Coronary artery (tissue), 2 donors: ENCODE measurements at places on chromosomes 3 and 15.

DNA sequence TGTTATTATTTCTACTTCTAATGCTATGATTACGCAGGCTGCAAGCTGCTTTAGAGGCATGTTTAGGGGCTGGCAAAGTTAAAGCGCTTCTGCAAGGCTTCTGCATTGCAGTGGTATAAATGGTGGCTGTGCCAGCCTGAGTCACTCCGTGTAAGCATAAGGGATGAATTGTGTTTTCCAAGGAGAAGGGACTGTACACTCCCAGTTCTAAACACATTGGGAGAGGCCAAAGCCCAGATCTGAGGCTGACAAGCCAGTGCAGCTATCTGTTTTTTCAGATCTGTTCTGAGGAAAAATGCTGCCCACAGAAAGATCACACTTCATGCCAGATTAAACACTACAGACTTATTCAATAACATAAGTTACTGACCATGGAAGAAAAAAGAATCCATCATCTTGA is 83.8 kb downstream of the PRICKLE2 start:
- DNase-seq, result no peak

DNA sequence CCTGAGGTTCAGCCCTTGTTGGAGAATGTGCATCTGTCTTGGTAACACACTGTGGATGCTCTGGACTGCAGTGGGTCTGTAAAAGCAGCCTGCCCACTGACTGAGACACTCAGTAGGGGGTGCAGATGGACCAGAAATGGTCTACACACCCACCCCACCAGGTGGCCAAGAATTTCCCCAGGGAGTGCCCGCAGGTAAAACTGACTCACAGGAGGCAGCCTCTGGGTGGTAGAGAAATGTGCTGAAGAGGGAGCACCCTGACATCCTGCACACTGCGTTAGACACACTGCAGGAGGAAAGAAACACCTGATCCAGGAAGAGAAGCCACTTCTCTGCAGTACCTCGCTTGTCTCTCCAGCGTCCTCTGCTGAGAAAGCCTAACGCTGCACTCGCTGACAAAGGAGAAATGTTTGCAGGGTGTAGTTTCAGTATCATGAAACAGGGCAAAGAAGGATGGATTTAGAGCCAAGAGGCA is 109.5 kb upstream of the ABHD17C start:
- DNase-seq, result no peak

- no peak for DNase-seq
These were observed 197.3 kb upstream of the HES1 start for GRCh38 chr3:193938613-193939012.

- no peak for DNase-seq
These were observed 904.1 kb downstream of the OTOL1 start for GRCh38 chr3:162400697-162401096.

DNA sequence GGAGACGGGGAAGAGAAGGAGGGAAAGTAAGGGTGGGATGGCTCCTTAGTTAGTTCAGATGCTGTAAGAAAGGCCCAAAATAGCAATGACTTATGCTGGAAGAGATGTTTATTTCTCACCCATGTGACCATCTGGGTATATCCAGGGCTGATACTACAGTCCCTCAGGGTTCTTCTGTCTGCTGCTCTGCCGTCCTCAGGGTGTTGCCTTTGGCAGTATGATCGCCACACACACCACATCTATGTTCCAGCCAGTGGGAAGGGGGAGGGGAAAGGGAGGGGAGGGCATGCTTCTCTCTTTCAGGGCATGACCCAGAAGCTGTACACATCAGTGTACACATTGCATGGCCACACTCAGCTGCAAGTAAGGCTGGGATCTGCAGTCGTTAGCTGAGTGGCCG is 10.2 kb downstream of the CD276 start:
- DNase-seq, result no peak

GRCh38 chr15:80978685-80979329 is 10.8 kb downstream of the MESD start:
- DNase-seq, result no peak

DNA sequence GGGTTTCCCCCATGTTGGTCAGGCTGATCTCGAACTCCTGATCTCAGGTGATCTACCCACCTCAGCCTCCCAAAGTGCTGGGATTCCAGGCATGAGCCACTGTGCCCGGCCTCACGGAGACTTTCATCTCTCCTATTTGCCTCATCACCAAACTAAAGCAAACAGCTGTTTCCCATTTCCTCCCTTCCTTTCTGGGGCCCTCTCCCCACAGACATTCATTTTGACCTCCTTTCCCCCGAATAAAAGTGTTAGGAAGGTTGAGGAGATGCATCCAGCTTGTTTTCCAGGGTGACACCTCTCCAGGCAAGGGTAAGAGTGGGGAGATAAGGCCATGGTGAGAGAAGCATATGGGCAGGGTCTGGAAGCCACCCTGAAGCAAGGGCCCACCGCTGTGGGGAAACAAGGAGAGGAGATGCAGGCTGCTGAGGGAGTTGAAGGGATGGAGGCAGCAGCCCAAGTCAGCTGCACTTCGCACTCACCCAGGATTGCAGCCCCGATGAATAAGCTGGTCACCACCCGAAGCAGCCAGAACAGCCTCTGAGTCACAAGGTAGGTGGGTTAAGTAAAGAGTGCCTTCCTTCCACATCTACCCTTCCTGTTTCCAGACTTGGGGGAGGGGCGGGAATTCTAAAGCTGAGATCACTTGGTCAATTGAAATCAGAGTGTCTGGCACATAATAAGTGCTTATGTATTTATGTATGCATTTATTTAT is 7.7 kb downstream of the DUOXA2 start:
- no peak for DNase-seq

DNA sequence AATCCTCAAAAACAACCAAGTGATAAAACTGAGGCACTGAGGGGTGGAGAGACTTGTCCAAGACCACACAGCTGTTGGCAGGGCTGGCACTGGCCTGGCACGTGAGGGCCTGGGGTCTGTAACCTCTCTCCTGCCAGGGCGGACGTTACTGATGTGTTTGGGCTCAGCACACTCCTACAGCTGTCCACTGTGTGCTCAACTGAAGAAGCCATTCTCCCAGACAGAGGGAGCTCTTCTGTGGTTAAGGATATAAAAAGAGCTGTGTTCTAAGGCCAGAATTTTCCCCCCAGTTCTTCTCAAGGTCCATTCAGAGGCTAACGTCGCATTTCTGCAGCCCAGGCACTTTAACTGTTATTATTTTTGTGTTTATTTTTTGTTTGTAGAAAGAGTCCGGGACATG is 429.0 kb upstream of the ATP11B start:
- DNase-seq, result no peak

DNA sequence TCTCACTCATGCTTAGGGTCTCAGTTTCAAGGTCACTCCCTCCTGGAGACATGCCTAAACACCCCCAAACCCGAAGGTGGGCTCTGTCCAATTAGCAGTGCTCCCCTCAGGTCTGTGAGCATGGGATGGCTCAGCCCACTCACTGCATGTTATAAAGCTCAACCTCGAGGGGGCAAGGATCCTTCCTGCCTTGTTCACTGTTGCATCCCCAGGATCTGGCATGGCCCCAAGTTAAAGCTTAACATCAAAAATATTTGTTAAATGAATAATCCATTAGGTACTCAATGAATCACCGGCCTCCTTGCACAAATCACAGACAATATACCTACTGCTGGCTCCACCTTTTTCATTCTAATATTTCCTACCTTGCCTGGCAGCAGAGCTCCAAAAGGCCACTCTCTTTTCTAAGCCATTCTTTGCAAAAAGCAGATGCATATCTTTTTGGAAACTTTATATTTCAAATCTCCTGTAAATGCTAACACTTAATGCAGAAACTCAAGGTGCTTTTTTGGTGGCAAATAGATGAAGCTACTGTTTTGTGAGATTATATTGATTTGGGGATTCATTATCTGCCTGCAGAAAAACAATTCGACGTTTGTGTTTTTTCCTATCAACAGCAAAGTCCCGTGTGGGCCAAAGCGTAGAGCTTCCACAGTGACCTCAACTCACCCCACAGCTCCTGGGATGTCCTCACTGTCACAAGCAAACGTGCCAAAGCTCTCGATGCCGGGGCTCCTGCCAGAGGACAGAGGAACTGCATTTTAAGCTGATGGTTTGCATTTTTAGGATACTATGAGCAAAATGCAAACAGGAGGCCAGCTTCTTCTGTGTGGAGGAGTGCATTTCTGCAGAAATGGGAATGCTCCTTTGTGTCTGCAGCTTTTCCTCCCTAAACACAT is 35.4 kb downstream of the PCOLCE2 start:
- DNase-seq, result no peak

- DNase-seq, result no peak
These were observed 22.3 kb upstream of the SACM1L start for GRCh38 chr3:45666757-45667431.

DNA sequence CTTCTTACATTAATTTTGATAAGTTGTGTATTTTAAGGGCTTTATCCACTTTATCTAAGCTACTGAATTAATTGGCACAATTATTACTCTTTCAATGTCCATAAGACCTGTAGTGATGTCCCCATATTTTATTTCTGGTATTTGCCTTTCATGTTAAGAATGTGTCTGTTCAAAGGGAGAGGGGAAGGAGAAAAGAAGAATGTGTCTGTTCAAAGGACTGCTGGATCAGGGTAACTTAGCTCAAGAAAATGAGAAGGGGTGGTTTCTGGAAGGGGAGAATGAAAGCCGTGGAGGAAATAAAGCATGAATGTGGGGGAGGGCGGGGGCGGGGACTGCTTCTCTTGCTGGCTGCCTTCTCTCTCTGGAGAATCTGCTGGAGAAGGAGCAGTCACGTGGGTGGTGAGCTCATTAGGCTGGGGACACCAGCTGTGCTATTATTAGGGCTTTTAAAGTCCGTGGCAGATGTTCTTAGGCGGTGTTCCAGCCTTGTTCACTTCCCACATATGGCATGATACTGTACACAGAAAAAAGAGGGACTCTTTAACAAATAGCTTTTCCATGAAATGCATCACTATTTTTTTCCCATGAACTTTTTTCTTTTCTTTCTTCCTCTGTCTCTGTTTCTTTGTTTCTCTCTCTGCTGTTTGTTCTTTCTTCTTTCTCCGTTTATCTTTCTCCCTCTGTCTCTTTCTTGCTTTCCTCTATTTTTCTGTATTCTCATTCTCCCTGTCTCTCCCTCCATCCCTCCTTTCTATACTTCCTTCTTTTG is 63.7 kb upstream of the ULK4 start:
- DNase-seq, result peak; percentile 94

DNA sequence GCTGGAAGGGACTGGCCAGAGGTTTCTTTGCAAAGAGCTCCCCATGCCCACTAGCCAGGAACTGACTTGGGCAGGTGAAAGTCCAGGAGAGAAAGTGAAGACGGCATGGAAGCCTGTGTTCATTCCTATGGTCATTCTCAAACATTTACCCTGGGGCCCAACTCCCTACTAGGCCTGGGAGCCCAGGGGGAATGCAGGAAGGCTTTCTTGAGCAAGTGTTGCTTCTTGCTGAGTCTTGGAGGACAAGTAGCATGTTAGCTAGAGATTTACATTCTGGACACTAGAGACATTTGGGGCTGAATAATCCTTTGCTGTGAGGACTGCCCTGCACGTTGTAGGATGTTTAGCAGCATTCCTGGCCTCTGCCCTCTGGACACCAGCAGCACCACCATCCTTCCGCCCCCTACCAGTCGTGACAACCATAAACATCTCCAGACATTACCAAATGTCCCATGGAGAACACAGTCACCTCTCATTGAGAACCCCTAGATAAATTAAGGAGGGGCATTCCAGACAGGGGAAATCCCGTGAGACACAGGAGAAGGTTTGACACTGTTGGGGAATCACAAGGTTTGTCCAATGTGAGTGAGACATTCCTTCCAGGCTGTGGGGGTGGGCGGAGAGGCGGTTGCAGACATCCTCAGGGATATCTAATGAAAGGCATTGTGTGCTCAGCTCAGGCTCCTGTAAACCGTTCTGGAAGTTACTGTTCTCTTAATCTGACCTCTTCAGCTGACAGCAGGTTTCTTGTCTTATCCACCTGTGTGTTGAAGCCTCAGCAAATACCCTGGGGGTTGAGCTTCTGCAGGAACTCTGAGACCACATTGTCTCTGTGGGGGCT is 236.2 kb downstream of the TLE3 start:
- DNase-seq, result no peak

- no peak for DNase-seq
These were observed 61.9 kb downstream of the TRPM7 start for GRCh38 chr15:50624616-50625168.

DNA sequence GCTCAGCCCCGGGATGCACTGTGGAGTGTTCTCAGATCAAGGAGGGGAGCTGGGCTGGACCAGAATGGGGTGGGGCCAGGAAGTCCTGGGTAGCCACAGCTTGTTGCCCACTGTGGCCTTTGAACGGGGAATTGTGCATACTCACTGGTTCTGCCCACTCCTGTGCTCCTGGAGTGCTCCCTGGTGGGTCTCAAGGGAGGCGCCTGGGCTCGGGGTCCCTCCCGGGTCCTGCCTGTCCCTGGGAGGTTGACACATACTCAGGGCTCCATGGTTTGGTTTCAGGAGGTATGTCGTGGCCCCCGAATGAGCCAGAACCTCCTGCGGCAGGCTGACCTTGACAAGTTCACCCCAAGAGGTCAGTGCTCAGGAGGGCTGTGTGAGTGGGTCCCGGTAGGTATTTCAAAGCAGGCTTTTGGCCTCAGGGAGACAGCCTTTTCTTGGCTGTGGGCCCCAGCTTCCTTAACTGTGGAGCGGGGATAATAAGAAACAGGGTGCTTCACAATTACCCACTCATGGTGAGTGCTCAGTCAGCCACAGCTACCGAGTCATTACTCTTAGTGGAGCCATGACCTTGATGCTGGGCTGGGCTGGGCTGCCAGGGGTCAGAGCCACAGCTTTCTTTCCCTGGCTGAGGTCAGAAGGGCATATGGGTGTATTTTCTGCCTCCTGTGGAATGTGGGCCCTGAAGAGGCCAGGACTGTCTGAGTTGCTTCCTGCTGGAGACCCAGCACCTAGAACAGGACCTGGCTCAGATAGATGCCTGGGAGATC is 7.6 kb downstream of the DNAH1 start:
- DNase-seq, result no peak
